ENCODE measurements at places on chromosomes 2 and 18.

- H3K4me1 ChIP-seq, result no peaks in the 10 kb centered on the region
- no peaks in the 10 kb centered on the region for H3K36me3 ChIP-seq
- H3K27ac ChIP-seq, result no peak overlapping the region
- H3K4me3 ChIP-seq, result no peak overlapping the region
- no peaks in the 10 kb centered on the region for H3K27me3 ChIP-seq
Measured at GRCh38 chr2:172129404-172129803, 26.7 kb upstream of the DLX2 start.

DNA sequence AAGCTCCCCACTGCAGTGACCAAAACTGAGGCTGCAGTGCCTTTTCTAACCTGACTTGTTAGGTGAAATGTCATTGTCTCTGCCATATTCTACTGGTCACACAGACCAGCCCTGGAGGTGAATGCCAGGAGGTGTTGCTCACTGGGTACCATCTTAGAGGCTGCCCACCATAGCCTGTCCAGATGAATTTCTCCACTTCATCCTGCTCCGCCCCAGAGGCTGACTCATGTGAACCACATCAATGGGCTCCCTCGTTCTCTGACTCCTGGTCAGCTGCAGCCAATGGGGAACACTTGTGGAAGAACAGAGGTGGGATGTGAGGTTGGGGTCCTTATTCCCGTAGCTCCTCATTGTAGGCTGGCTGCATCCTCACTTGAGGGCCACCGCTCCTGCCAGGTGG is 3.4 kb upstream of the NARS1 start:
- no peak overlapping the region for H3K27ac ChIP-seq
- no peaks in the 10 kb centered on the region for H3K36me3 ChIP-seq
- H3K27me3 ChIP-seq, result no peaks in the 10 kb centered on the region
- H3K4me3 ChIP-seq, result no peak overlapping the region
- no peak for DNase-seq

DNA sequence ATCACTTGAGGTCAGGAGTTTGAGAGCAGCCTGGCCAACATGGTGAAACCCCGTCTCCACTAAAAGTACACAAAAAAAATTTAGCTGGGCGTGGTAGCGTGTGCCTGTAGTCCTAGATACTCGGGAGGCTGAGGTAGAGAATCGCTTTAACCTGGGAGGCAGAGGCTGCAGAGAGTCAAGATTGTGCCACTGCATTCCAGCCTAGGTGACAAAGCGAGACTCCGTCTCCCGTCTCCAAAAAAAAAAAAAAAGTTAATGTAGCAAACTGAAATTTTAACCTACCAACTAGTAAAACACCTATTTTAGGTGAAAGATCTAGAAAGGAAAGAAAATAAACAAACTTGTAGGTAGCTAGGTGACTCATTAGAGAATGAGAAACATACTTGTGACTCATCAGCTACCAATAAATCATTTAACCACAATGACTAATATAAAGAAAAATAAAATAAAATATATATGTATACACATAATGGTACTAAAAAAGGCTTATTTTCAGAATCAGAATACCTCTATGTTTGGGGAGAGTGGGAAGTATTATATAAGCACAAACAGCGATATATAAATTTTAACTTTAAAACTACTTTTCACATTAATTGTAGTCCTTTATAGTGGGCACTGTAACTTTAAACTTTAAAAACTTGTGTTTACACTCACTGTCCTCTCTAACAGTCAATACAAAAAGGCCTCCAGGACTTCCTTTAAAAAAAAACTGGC is 36.6 kb downstream of the DARS1 start:
- no peaks in the 10 kb centered on the region for H3K36me3 ChIP-seq
- peaks cover 13% of the 10 kb centered on the region for H3K4me1 ChIP-seq
- no peak overlapping the region for H3K4me3 ChIP-seq
- H3K27me3 ChIP-seq, result no peaks in the 10 kb centered on the region
- peak overlapping the region; percentile 61 for H3K27ac ChIP-seq
- no peak for DNase-seq

DNA sequence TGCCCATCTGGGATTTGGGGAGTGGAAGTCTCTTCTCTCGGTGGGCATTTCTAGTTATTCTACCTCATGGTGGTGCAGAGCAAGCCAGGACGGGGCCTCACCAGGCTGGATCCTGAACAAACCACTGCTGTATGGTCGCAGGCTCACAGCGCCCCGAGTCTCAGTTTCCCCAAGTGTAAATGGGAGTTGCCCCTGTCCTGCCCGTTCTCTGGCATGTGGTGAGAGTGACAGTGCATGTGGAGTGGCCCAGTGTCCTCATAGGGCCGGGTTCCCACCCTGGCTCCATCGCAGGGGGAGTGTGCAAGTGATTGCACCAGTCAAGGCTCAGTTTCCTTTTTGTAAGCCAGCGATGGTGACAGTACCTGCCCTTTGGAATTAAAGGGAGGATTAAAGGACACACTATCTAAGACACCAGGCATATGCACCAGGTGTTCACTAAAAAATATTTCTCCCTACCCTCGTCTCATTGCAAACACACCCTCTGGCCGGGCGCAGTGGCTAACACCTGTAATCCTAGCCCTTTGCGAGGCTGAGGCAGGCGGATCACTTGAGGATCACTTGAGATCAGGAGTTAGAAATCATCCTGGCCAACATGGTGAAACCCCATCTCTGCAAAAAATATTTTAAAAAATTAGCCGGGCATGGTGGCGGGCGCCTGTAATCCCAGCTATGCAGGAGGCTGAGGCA is 173.3 kb upstream of the MYCN start:
- H3K4me3 ChIP-seq, result no peak overlapping the region
- H3K27me3 ChIP-seq, result no peaks in the 10 kb centered on the region
- H3K36me3 ChIP-seq, result no peaks in the 10 kb centered on the region
- no peak overlapping the region for H3K27ac ChIP-seq
- no peak for DNase-seq

DNA sequence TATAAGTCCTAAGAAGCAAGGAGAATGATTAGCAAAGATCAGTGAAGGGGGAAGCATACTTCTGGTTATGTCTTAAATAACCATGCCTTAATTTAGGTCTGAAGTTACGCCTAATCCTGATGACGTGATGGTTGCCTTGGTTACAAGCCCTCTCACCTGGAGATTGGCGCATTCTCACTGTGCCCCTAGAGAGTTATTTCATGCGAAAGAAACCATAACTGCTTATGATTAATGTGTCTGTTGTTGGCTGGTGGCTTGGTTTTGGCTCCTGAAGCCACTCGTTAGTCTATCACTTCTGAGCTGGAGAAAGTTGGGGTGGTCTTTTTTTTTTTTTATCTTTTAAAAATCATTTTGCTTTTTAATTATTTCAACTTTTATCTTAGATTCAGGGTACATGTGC is 47.0 kb downstream of the TNFRSF11A start:
- peaks cover 6% of the 10 kb centered on the region for H3K36me3 ChIP-seq
- no peaks in the 10 kb centered on the region for H3K27me3 ChIP-seq
- no peak overlapping the region for H3K27ac ChIP-seq
- no peak overlapping the region for H3K4me3 ChIP-seq
- H3K4me1 ChIP-seq, result no peaks in the 10 kb centered on the region

DNA sequence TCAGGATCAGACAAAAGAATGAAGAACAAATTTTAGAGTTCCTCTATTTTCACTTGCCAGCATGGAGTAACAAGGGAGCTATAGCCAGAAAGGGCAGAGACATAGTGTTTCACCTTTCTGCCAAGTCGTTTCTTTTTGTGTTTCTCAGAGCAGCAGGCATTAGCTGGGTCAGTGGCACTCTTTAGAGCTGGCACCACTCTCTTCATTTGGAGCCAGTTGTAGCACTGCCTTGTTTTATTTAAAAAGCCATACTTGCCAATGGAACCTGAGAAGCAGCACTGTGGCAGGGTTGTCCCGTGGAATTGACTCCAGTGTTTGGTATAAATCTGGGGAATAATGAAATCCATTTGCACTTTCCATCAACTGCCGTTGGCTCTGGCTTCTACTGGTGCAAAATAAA is 64.0 kb downstream of the LRRTM4 start:
- no peaks in the 10 kb centered on the region for H3K4me1 ChIP-seq
- H3K36me3 ChIP-seq, result no peaks in the 10 kb centered on the region
- no peak overlapping the region for H3K27ac ChIP-seq
- no peak overlapping the region for H3K4me3 ChIP-seq
- H3K27me3 ChIP-seq, result no peaks in the 10 kb centered on the region

Measured in suprapubic skin (tissue), 4 donors.